ENCODE measurements at places on chromosomes 7 and 10. TPM values are rescaled to one million over a fixed set of nuclear protein-coding genes. Genes with fewer than 3 reads are reported as not detected.

The SORBS1 gene
- polyA plus RNA-seq, result 0.22 TPM

The GSTO2 gene
- polyA plus RNA-seq, result 55.4 TPM

The NOS3 gene
- polyA plus RNA-seq, result 2.1 TPM

The MBL2 gene
- polyA plus RNA-seq, result not detected

The VWDE gene
- 0.09 TPM for polyA plus RNA-seq

GRCh38 chr10:76184647-76185046 is 753.2 kb downstream of the LRMDA start:
- DNase-seq, result no peak

DNA sequence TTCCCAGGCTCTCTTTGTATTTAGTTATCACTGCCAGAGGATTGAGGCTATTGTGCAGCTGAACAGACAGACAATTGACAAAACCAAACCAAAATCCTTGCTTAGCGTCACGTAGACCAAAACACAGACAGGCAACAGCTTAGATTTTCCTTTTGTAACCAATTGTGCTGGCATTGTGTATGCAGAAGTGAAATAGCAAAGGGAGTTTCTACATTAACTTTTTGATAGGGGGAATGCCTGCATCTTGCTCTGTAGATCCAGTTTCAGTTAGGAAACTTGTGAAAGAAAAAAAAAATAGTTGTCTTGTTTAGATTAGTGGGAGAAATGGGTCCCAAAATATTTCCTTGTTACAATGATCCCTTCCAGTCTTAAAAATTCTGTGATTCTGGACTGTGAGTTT is 333.8 kb downstream of the BBS9 start:
- DNase-seq, result no peak

- no peak for DNase-seq
Measured at GRCh38 chr7:27184337-27185012, 557 bp downstream of the HOXA11 start.

- DNase-seq, result no peak
Measured at GRCh38 chr10:31100115-31100601, 68.5 kb upstream of the ZNF438 start.

DNA sequence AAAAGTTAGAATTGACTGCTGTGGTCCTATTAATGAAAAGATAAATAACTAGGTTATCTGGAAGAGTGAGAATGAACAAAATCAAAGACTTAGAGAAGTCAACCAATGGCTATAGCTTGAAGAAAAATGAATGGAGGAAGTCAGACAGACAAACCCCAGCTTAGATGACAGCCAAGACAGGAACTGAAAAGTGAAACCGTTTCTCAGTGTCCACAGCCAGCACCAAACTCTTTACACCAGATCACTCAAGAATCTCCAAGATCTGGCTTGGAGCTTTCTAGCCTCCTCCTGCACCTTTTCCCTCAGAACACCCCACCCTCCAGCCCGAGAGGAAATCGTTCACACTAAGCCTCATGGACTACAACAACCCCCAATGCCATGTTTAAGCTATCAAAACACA is 167.0 kb downstream of the SFMBT2 start:
- no peak for DNase-seq

GRCh38 chr10:77030974-77031373 is 606.6 kb downstream of the KCNMA1 start:
- DNase-seq, result no peak

GRCh38 chr7:120303105-120303504 is 30.1 kb downstream of the KCND2 start:
- DNase-seq, result no peak

DNA sequence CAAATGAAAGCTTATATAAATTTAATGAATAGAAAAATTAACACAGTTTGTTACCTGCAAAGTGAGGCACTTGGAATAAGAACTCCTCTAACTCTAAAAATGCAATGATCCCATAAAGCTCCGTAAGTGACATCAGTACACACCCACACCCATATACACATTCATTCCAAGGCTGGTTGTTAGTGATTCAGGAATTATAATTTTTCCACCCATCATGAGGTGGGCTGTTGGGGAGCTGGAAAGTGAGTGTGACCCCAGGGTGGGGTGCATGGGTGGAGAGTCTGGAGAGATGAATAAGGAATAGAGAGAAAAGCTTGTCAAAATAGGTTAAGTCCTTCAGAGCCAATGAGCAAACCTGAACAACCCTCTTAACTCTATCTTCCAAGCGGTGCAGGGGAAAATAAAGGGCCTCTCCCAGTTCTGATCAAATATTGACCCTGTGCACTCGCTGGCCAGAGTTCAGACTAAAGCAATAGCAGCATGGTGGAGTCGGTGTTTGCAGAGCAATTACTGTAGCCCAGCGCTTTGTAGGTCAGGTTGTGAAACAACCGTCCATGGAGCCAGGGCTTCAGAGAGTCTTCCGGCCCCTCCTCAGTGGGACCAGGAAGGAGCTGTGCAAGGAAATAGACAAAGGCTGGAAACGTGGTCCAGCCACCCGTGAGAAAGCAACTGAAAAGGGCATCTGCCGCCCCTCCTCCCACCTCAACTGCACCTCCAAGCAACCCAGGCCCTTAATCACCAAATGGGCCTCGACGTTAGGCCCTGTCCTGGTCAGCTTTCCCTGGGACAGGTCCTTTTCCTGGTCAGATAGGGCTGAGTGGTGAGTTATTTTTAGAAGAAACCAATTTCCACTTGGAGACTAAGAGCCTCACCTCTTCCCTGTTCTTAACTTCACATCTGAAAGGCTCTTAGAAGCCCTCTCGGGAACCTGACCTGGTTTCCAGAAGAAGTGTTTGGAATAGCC is 61.2 kb downstream of the SH3PXD2A start:
- no peak for DNase-seq

GRCh38 chr10:63221950-63222349 is 88.8 kb downstream of the NRBF2 start:
- DNase-seq, result no peak

DNA sequence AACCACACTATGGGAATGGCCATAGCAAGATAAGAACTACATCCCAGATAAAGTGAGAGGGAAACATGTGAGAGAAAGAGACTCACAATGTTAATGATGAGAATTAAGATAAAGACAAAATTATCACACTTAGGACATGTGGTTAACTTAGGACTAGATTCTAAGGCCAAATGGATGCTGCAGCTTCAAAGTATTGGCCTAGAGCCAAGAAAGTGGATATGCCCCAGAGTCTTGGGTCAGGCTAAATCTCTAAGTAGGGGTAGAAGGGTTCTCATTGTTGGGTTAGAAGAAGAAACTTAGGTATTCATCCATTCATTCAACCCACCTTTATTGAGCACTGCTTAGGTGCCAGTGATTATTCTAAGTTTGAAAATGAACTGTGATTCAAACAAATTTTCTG is 818.0 kb downstream of the PHTF2 start:
- no peak for DNase-seq

- no peak for DNase-seq
Measured at GRCh38 chr10:80485076-80485945, 31.2 kb downstream of the TSPAN14 start.

- no peak for DNase-seq
Measured at GRCh38 chr10:132366499-132366898, 30.5 kb upstream of the PWWP2B start.

DNA sequence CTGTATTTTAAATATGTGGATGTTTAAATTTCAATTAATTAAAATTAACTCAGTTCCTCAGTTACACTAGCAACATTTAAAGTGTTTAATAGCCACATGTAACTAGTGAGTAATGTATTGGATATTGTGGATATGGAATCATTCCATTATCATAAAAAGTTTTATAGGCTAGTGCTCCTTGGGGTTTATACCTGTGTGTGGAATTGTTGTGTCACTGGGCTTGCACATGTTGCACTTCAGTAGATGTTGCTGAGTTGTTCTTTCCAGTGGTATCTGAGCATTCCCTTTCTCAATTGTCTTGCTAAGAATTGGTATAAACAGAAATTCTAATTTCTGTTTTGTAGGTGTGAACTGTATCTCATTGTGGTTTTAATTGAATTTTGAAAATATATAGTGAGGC is 113.0 kb downstream of the ADK start:
- no peak for DNase-seq
